T-helper 9 cell (primary cell): ENCODE measurements at places on chromosomes 11 and 22.

- DNase-seq, result no peak
These were observed 10.2 kb downstream of the SYTL2 start for GRCh38 chr11:85800595-85801342.

GRCh38 chr11:57815877-57816276 lies 54.3 kb downstream of the CTNND1 start:
- no peak for DNase-seq

- DNase-seq, result no peak
These were observed 906.1 kb upstream of the RAG2 start for GRCh38 chr11:37504060-37504611.

DNA sequence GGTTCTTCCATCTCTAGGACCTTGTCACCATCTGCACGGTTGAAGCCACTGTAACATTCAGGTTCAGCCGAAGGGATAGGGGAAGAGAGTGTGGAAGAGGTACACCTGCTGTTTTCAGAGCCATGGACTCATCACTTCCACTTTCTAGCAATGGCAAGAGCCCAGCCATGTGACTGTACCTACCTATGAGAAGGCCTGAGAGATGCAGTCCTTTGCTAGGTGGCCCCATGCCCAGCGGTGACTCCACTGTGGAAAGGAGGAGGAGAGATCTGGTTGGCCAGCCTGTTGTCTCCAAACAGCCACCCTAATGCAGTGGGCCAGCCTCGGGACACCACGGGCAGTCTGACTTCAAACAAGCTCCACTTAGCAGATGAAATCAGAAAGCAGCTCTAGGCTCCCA lies 16.0 kb downstream of the RASD2 start:
- no peak for DNase-seq

- DNase-seq, result no peak
These were observed 174.1 kb downstream of the ARHGAP42 start for GRCh38 chr11:100861212-100861611.

- DNase-seq, result no peak
These were observed 217.5 kb upstream of the SORL1-AS1 start for GRCh38 chr11:121670266-121670665.

GRCh38 chr11:65362320-65362931 lies 7.9 kb downstream of the TIGD3 start:
- DNase-seq, result no peak

DNA sequence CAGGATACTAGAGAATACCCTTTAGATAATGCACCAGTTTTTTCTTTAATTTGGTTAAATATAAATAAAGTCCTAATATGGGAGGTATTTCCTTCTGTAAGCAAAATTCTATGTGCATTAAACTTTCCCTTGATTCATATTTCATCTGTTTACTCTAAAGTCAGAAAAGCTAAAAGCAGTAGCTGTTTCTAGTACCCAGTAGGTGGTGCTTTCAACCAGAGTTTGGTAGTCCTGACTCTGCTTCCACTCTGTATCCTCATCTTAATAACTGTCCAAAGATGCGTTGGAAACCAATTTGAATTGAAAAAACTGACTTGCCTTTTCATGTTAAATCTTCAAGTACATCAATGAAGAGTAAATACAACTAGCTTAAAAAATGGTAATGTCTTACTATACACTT lies 1065.2 kb downstream of the JRKL start:
- no peak for DNase-seq

- DNase-seq, result no peak
These were observed 52.9 kb upstream of the RTL6 start for GRCh38 chr22:44550711-44551491.

GRCh38 chr11:119671051-119671450 lies 57.9 kb downstream of the NECTIN1 start:
- DNase-seq, result no peak

- no peak for DNase-seq
These were observed 64.6 kb downstream of the CLPB start for GRCh38 chr11:72369743-72370142.

- DNase-seq, result no peak
These were observed 48.2 kb downstream of the GLYATL2 start for GRCh38 chr11:58796333-58796732.

DNA sequence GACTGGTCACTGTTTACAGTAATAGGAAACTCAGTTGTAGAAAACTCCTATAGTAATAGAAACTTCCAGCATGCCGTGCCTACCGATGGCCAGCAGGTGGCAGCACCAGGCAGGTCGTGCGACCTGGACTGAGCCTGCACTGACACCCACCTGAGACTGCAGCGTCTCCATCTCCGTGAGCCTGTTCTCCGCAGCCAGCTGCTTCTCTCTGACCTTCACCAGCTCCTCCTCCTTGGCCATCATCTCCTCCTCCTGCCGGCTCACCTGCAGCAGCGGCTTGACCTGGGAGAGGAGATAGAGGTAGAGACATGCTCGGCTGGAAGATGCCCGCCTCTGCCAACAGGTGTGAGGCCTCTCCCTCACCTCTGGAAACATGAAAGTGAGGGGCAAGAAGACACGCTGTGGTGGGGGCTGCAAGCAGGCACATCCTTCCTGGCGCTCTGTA lies 48.5 kb downstream of the APOL1 start:
- DNase-seq, result peak; percentile 86

DNA sequence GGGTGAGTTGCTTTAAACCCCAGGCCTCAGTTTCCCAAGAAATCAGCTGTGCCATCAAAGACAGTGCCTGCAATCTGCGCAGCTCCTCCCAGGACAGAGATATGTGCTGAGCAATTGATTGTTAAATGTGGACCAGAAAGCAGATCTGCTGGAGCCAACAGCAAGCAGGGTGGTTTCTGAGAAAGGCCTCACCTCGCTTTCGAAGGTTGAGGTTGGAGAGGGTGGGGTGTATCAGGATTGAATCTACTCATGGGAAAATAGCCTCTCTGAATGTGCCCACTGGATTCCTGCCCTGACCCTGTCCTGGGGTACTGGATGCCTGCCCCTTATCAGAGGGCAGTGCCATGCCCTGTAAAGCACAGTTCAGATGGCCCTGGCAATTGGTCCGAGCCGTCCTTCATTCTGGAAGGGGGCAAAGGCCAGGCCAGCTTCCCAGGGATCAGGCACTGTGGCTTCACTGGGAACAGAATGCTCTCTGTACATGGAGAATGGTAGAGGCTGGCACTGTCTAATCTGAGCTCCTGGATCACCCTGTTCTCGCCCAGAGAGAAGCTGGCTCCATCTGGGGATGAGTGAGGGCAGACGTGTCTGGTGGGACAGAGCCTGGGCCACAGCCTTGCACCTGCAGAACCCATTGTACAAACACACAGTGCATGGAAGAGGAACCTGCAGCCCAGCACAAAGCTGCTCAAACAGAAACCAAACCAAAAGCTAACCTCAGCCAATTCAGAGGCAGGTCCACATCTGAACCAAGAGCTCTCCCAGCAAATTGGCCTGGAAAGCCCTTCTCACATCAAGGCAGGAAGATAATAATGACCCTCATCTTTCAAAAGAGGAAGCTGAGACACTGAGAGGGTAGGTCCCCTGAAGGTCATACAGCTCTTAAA lies 15.2 kb downstream of the DHCR7 start:
- DNase-seq, result no peak

GRCh38 chr22:30262917-30263741 lies 3.5 kb downstream of the OSM start:
- peak; percentile 84 for DNase-seq

DNA sequence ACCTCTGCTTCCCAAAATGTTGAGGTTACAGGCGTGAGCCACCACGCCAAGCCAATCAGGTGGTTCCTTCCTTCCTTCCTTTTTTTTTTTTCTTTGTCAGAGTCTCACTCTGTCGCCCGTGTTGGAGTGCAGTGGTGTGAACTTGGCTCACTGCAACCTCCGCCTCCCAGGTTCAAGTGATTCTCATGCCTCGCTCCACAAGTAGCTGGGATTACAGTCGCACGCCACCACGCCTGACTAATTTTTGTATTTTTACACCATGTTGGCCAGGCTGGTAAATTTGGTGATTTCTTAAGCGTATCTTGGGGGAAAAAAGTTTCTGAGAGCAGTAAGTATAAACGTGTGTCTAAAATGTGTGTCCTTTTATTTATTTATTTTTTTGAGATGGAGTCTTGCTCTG lies 18.2 kb upstream of the SPINDOC start:
- no peak for DNase-seq

DNA sequence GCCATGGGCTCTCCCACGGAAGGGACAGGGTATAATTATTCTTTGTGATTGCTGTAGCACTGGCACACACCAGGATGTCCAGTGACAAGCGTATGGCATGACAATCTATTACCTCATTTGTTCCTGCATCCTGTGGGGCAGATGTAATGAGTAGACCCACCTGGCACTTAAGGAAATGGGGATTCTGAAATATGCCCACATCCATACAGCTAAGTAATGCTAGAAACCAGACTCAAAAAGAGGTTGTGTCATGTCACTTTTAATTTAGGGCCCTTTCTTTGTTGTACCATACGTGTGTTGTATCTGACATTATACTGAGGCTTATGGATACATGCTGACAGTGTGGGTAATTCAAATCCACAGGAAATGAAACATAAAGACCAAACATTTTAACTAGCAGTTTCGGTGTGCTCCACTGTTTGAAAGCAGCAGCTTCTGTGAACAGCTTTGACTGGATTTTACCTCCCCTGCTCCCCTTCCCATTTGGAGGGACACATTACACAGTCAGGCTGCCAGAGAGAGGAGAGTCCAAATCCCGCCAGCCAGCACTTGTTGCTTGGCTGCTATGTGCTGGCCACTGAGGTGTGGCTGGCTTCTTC lies 21.2 kb downstream of the GRAMD1B start:
- no peak for DNase-seq

DNA sequence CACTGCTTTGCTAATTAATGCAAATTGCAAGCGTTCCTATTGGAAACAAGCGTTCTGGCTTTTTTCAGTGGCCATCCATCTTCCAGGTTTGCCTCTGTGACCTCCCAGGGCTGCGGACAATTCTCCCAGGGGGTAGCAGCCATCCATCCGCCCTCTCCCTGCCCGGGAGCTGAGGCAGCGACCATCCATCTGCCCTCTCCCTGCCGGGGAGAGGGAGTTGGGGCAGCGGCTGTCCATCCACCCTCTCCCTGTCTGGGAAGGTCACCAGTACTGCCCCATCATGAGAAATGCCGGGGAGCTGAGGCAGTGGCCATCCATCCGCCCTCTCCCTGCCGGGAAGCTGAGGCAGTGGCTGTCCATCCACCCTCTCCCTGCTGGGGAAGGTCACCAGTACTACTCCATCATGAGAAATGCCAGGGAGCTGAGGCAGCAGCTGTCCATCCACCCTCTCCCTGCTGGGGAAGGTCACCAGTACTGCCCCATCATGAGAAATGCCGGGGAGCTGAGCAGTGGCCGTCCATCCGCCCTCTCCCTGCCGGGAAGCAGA lies 394.7 kb downstream of the BRD1 start:
- DNase-seq, result no peak

DNA sequence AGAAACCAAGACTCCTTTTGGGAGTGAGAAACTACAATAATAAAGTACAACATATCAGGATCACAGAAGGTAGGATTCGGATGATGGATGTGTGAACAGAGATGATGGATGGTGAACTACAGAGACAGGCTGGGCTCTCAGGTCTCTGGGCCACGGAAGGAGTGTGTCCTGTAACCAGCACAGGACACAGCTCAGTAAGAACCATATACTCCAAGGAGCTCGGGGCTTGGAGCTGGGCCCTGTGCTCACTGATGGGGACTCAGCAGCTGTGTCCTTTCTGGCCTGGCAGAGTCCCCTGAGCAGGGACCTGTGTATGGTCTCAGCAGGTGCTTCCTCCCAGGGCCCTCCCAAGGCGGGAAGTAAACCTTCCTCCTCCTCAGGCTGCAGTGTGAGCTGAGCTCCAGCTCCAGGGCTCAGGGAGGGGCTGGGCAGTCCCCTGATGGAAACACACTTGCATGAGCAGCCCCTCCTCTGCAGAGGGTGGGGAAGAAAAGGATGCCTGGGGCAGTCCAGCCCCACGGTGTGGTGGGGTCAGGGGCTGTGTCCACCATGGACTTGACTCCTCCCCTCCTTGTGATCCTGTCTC lies 39.8 kb upstream of the TOP3B start:
- DNase-seq, result no peak

GRCh38 chr11:31779374-31779791 lies 31.7 kb downstream of the PAX6 start:
- no peak for DNase-seq
